ENCODE measurements at places on chromosomes 6 and 20.
A peak's percentile ranks its signal among the peaks of the same experiment; 100 is the strongest.

DNA sequence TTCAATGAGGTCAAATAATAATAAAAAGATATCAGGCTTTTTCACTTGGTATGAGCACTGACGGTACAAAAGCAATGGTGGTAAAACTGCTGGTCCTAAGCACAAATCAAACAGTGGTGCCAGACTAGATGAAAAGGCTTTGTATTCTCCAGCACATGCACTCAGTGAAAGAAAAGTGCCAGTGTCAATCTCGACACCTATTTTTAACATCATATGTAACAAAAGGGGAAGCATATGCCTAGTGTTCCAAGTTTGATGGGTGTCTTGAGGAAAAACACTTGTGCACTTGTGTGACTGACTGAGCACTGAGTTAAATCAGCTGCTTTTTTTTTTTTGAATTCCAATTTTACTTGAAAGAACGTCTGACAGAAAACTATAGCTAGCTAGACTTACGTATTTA lies 27.3 kb downstream of the MED23 start:
- H3K36me3 ChIP-seq = peaks cover 36% of the 10 kb centered on the region
- H3K27me3 ChIP-seq = no peaks in the 10 kb centered on the region
- H3K4me3 ChIP-seq = no peak overlapping the region
- no peaks in the 10 kb centered on the region for H3K4me1 ChIP-seq
- peak; percentile 25 for DNase-seq

GRCh38 chr6:43103253-43103876 lies 27.3 kb downstream of the PTK7 start:
- H3K4me1 ChIP-seq = no peaks in the 10 kb centered on the region
- H3K4me3 ChIP-seq = no peak overlapping the region
- no peaks in the 10 kb centered on the region for H3K36me3 ChIP-seq
- H3K27ac ChIP-seq = no peak overlapping the region

- DNase-seq = no peak
- H3K27ac ChIP-seq = no peak overlapping the region
- no peak overlapping the region for H3K4me3 ChIP-seq
- H3K4me1 ChIP-seq = peaks cover 6% of the 10 kb centered on the region
- peaks cover 39% of the 10 kb centered on the region for H3K27me3 ChIP-seq
These were observed 20.6 kb downstream of the FOXC1 start for GRCh38 chr6:1630212-1630770.

DNA sequence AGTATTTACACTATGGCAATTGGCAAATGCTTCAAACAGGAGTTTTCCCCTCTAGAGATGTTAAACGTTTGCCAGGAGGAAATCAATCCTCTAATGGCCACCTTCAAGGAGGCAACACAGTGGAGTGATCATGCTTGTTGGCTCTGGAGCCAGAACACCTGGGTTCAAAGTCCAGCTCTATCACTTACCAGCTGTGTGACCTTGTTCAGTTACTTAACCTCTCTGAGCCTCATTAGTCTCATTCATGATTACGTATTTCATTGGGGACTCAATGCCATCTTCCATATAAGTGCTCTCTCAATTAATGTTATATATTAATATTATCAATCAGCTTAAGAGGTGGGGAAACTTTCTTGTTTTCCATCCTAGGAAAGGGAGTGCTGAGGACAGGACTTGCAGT lies 26.1 kb downstream of the SLC52A3 start:
- no peaks in the 10 kb centered on the region for H3K27me3 ChIP-seq
- no peaks in the 10 kb centered on the region for H3K4me1 ChIP-seq
- no peak overlapping the region for H3K4me3 ChIP-seq
- H3K27ac ChIP-seq = no peak overlapping the region

DNA sequence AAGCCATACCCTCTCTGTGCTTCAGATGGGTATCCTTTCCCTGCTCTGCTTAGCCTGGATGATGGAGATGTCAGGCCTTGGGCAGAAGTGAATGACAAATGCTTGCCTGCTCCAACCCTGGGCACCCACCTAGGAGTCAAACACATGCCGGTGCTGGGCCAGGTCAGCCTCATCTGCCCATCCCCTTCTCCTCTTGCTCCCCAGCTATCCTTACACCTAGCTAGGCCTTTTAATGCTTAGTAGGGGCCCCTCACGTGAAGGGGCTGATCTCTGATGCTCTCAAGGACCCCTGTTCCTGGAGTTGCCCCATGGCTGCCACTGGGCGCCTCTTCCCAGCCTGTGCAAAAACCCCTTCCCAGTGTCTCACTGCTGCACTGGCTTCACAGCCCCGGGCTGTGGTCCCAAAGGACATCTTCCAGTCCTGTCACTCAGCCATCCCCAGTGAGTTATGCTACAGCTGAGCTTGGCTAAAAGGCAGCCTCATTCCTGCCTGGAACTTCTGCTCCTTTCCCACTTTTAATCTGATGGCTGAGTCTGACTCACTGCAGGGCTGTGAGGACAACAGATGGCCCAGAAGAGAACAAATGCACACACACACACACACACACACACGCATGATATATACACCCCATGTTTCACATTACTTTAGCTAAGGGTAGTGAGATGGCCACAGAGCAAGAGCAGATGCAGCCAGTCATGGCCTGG lies 12.8 kb upstream of the SDCBP2 start:
- DNase-seq = no peak
- H3K4me1 ChIP-seq = peaks cover 11% of the 10 kb centered on the region
- H3K4me3 ChIP-seq = no peak overlapping the region
- no peaks in the 10 kb centered on the region for H3K27me3 ChIP-seq

GRCh38 chr6:38935051-38935450 lies 113.5 kb upstream of the GLP1R start:
- H3K4me3 ChIP-seq = no peak overlapping the region
- H3K27me3 ChIP-seq = no peaks in the 10 kb centered on the region
- no peak overlapping the region for H3K27ac ChIP-seq
- DNase-seq = no peak

DNA sequence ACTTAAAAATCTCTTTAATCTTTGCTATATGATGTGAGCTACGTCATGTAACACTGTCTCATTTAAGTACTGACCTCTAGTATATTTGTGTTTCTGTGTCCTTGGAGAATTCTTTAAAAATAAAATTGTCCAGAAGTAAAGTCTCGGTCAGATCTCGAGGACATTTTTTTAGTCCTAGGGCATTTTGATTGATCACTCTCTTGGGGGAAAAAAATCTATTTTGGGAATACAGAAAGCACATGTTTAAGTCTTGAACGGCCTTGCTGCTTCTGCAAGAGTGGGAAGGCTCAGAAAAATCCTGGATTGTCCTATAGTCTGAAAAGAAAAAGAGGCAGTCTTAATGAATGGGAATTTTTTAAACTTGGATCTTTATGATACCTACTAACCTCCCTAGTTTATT lies 234.3 kb downstream of the UTRN start:
- peak; percentile 78 for DNase-seq
- H3K4me3 ChIP-seq = no peak overlapping the region
- no peaks in the 10 kb centered on the region for H3K4me1 ChIP-seq
- H3K27ac ChIP-seq = no peak overlapping the region
- peaks cover 14% of the 10 kb centered on the region for H3K36me3 ChIP-seq
- H3K27me3 ChIP-seq = no peaks in the 10 kb centered on the region

DNA sequence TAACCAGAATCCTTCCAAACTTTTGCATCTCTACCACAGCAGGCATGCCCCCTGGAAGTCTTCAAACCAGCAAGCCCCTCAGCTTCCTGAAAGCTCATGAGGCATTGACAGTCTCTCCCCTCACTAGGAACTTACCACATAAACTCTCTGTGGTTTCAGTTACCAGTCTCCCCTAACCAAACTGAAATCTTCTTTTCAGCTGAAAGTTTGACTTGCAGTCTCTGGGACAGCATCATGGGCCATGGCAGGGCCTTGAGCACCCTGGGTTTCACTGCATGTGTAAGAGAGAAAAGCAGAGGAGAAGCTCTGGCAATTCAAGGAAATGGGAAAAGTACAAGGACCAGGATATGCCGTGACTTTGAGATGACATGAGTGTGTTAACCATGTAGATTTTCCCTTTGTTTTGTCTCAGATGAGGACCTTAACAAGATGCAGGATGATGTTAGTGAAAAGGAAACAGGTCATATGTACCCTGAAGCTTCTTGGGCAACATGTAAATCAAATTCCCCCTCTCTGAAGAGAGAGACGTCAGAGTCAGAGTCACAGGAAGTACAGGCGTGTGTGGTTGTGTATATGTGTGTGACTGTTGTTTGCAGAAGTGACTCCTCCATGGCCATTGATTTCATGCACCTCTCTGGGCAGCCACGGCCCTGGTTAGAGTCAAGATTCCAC lies 106.3 kb downstream of the TNFRSF21 start:
- no peak overlapping the region for H3K27ac ChIP-seq
- DNase-seq = no peak

DNA sequence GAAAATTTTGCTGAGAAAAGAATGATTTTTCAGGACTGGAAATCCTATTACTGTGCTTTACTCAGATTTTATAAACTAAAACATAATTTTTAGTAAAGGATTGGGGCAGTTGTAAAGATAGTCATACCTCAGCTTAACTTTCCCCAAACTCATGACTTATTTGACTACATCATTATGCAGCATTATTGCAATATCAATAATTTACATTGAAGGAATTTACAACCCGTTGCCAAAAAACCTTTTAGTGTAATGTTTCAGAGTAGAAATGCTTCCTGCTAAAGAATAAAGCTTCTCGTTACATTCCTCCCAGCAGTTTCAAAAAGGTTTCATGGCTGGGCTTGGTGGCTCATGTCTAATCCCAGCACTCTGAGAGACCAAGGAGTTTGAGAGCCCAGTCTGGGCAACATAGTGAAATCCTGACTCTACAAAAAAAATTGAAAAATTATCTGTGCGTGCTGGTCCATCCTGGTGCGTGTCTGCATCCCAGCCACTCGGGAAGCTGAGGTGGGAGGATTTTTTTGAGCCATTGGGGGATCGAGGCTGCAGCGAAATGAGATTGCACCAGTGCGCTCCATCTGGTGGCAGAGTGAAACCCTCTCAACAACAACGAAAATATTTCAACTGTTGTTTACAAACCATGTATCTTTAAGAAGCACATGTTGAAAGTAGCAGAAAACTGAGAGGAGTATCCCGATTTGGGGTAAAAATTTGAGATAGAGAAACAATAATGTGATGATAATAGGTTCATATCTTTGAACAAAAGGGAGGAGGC lies 4.4 kb downstream of the AMD1 start:
- H3K4me1 ChIP-seq = peaks cover 15% of the 10 kb centered on the region
- H3K27ac ChIP-seq = no peak overlapping the region
- DNase-seq = peak; percentile 53
- no peaks in the 10 kb centered on the region for H3K27me3 ChIP-seq
- no peaks in the 10 kb centered on the region for H3K36me3 ChIP-seq

Measured in muscle of leg (tissue), 16 donors.